ENCODE measurements at places on chromosomes 7 and 10.

DNA sequence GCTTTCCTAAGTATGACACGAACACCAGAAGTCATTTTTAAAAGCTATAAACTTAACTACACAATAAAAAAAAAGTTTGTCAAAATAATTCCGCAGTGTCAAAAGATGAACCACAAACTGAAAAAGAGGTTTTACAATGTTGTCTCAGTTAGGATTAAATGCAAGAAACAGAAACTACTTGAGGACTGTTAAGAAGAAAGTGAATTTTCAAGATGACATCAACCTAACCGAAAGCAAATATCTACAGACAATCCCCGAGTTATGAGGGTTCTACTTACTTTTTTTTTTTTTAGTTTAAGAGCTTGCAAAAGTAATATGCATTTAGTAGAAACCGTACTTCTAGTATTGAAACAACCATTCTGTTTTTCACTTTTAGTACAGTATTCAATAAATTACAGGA is 62.3 kb downstream of the TFPI2 start:
- DNase-seq = no peak

GRCh38 chr7:34655384-34655783 is 2.6 kb upstream of the NPSR1 start:
- DNase-seq = no peak

DNA sequence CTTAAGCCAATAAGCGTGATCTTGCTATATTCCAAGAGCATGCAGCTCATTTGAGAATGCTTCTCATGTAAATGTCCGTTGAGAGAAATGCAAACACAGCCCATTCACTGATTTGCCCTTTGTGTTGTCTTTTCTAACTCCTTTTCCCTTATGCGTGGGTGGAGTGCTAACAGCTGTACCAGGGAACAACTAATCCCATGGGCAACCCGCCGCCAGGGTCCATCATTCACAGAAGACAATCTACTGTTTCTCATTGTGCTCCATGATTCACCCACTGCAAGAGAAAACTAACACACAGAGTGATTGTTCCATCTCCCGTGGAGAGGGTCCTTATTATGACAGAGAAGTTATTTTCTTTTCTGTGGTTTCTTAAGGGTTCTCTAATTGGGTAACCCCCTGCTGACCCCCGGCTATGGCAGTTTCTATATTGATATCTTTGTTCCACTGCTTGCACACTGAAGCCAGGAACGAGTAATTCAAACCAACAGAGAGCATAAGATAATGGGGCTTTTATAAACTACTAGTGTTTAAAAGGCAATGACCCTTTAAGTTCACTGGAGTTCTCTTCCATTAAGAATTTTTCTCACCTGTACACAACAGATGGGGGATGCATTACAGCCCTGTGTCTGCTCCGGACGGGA is 298.7 kb downstream of the BAMBI start:
- peak; percentile 42 for DNase-seq

GRCh38 chr10:28903736-28904135 is 226.4 kb downstream of the BAMBI start:
- no peak for DNase-seq

DNA sequence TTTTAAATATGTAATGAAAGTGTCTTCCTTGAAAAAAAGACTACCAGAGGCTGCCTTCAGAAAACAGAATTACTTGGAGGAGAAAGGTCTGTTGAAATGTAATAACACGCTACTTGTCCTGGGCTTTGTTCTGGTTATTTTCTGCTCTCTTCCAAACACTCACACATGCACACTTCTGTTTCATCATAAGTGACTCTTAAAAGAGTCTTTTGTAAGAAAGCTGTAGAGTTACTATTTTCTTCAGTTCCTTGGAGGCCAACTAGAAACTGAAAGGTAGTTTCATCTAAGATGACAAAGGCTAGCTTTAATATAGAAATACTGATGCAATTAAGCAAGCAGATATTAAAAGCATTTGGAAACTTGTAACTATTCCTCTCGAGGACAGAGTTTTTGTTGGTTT is 39.1 kb downstream of the TASOR2 start:
- no peak for DNase-seq

DNA sequence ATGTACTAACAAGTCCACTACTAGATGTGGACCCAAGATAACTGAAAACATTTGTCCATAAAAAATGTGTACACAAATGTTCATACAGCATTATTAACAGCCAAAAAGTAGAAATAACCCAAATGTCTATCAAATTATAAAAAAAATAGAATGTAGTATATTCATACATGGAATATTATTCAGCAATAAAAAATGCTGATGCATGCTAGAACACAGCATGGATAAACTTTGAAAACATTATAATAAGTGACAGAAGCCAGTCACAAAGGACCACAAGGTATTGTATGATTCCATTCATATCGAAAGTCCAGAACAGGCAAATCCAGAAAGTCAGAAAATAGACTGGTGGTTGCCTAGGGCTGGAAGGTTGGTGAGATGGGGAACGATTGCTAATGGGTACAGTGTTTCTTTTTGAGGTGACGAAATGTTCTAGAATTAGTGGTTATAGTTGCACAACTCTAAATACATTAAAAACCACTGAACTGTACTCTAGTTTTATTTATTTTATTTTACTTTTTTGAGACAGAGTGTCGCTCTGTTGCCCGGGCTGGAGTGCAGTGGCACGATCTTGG is 43.3 kb upstream of the ANLN start:
- DNase-seq = no peak

DNA sequence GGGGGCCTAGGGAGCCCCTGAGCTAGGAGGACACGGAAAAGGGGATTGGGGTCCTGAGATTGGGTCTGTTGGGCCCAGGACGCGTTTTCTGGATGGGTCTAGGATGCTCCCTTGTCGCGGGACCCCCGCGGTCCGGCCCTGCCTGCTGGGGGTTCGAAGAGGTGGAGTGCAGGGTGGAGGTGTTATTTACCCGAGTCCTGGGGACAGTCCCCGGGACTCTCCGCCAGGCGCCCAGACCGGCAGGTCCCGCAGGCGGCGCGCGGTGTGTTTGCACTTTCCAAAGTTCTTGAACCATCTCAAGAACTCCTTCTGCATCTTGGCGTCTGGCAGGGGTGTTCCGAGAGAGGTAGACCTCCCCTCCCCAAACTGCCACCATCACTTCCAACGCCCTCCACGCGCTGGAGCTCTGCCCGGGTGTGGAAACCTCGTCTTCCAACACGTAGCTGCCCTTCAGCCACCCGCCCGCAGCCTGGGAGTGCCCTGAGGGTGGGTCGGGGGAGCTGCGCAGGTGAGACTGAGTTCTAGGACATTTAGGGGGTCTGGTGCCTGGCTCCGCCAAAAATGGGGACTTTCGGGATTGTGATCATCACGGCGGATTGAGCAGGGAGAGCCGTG is 569 bp downstream of the CAV1 start:
- DNase-seq = peak; percentile 36

GRCh38 chr7:139407555-139407954 is 47.9 kb downstream of the LUC7L2 start:
- DNase-seq = no peak

GRCh38 chr7:721619-722248 is 4.8 kb upstream of the DNAAF5 start:
- no peak for DNase-seq

DNA sequence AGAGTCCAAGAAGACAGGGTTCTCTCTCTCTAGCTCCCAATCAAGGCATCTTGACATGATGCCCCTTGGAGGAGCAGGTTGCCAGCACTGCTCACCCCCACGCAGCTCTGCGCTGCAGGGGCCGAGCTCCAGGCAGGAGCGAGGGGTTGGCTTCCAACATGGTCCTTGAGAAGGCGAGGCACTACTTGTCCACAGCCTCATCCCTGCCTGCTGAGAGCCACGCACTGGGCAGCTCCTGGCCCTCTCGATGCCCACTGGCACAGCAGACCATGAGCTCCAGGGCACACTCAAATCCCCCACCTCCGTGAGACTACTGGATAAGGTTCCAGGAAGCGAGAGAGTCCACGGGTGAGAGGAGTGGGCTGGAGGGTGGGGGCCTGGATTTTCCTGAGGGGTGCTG is 31.1 kb downstream of the RAMP3 start:
- no peak for DNase-seq

GRCh38 chr7:159049266-159050025 is 95.2 kb downstream of the VIPR2 start:
- no peak for DNase-seq
